ENCODE measurements at places on chromosomes 5 and 9.

GRCh38 chr5:142506756-142507155, 179.1 kb downstream of the FGF1 start:
- no peak for DNase-seq

- no peak for DNase-seq
Measured at GRCh38 chr9:129414377-129414992, 206.4 kb downstream of the C9orf50 start.

DNA sequence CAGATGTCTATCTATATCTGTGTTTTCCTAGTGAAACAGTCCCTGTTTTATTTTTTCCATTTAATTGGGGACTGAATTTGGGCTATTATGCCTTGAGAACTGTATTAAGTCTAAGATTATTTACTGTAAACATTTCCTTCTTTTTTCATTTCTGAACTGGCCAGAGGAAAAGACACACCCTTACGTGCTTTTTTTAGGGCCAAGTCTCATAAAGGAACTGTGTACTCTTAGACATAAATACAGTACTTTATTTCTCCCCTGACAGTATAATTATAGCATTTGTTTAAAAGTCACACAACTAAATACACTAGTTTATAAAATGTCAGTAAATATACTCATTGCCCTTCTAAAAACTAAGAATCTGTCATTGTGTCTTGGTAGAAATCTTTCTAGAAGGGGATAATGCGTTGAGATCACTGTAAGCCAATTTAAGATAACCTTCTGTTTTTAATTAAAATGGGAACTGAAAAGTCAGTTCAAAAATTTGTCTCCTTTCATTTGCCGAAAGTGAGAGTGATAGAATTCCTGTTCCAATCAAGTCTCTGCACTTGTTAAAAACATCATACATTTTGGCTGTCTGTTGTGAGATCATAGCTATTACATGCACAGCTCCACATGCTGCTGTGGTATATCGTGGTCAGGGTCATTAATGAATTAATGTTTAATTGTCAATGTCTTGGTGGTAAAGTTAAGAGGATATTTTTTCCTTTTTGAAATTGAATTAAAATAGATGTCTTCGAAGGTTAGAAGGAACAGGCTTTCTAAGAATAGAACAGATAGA, 132.1 kb downstream of the FOCAD start:
- DNase-seq: no peak

DNA sequence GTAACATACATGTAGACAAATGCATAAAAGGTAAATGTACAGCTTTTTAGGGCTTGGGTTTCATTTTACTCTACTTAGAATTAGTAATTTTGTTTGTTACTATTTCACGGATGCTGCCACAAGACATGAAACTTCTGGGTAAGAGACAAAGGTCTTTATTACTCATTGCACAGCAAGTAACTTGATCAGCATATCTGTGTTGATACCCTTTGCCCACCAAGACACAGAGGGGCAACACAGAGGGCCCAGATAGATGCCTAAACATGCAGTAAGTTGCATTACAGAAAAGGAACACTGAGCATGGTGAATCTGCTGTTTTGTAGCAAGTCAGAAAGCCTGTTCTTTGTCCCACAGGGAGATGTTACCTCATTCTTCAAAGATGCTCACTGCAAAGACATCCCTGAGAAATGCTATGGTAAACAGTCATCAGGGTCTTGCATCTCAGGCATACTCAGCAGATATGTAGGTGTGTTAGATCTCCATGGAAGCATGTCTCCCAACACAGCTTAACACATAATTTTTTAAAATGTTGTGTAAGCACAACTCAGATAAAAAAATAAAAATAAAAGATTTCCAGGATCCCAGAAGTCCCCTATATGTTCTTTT, 10.3 kb downstream of the ITGA2 start:
- DNase-seq: no peak

DNA sequence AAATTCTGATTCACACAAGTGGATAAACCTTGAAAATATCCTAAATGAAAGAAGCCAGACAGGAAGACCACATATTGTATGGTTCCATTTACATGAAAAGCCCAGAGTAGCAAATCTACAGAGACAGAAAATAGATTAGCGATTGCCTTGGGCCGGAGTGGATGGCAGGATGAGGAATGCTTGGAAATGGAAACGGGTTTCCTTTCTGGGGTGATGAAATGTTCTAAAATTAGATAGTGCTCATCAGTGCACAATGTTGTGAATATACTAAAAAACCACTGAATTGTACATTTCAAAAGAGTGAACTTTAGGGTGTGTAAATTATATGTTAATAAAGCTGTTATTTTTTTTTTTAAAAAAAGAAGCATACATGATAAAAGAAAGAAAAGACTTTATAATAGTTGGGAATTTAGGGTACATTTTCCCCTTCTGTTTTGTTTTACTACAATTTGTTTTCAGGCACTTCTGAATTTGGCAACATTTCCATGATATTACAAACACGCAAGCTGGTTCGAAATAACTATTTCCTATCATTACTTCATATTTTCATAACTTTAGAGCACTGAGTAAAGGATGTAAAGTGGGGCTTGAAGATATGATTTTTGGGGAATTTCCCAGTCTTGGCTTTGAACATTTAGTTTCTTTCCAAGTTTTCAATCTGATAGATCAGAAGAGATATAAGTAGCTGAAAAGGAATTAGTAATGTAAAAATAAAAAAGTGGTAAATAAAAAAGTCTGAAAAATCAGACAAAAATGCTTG, 23.9 kb downstream of the SLC35A4 start:
- DNase-seq: no peak

DNA sequence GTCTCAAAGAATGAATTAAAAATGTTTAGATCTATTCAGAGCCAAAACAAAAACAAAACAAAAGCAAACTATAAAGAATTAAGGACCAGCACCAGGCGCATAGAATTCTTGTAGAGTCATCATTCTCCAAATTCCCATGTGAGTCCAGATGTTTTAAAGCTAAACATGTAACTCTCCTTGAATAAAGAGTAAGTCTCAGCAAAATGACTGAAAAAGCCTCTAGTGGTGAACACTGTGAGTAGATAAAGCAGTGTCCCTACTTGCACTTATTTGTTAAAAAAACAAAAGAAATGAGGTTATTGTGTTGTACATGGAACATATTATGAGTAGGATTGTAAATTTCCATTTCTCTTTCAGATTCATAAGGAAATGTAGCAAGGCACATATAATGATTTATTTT, 44.0 kb downstream of the NNT start:
- no peak for DNase-seq

All from cerebellum (tissue), 4 donors.